Endothelial cell (in vitro differentiated cells): ENCODE measurements at places on chromosomes 6 and 20.

DNA sequence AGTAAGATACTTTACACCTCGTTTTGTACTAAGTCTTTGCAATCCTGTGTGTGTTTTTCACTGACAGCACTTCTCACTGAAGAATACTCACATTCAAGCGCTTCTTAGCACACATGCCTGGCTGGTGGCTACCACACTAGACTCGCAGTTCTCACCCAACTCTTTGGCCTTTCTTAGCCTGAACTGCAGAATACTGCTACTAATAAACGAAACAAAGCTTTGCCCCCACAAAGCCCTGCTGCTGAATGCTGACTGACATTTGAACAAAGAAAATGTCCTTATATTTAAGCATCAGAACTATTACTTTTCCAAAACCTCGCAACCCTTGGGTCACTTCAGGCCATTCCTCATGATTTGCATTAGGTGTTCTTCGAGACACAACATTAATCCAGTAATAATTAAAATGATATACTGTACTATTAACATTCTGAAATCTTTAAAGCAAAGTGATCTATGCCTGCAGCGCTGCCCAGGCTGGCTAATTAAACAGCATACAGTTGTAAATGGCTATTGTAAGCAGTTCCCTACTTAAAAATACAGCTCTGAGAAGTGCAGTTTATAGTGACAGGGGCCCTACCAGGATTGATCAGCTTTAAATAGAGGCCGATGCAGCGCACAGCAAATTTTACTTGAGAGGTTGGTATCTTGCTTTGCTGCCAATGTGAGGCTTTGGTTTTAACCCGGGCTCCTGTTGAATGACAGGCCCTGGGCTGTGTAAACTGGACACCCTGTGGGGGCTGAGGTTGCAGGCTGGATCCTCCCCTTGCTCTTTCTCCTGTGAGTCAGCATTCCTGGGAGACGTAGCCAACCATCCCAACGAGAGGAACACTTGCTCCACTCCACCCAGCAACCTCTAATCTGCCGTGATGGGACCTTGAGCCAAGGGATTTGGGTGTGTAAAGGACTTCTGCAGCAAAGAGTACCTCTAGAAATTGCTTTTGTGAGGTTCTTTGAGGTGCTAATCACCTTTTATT, 899.0 kb downstream of the TFAP2A start:
- no peaks in the 10 kb centered on the region for H3K4me1 ChIP-seq
- no peaks in the 10 kb centered on the region for H3K36me3 ChIP-seq
- no peak overlapping the region for H3K4me3 ChIP-seq
- H3K27ac ChIP-seq = no peak overlapping the region

GRCh38 chr20:5691918-5692618, 58.1 kb upstream of the SHLD1 start:
- H3K36me3 ChIP-seq = no peaks in the 10 kb centered on the region
- peaks cover 2% of the 10 kb centered on the region for H3K27me3 ChIP-seq
- H3K4me3 ChIP-seq = no peak overlapping the region

DNA sequence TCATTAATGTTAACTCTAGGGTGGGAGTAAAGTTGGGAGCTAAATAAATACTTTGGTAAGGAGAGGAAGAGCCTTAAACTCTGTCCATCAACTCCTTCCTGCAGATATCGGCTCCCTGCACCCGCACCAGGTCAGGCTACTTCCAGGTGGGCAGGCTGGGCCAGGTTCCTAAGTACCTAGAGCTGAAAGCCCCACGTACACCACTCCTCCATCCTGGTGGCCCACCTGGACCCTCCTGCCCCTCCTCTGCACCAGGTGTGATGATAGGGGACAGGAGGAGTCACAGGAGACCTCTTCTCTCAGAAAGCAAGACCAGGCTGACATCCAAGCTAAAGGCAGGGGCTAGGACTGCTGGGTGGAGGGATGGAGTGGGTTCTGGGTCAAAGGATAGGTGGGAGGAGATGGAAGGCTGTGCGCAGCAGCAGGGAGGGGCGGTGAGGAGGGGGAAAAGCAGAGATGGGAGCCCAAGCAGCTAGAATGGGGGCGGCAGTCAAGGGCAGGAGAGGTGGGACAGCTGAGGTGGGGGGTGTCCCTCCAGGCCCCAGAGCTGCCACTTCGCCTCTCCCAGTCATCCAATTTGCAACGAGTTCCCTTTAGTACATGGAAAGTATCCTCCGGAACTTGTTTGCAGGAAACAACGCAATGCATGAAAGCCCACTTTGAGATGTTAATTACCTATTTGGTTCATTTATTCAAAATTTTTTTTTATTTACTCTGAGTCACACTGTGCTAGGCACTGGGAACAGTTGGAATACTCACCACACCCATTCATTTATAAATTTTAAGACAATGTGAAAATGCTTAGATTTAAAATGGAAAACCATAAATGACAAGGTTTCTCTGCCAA, 15.2 kb upstream of the TOX2 start:
- no peaks in the 10 kb centered on the region for H3K4me1 ChIP-seq
- H3K36me3 ChIP-seq = no peaks in the 10 kb centered on the region
- no peak overlapping the region for H3K27ac ChIP-seq
- no peak for DNase-seq
- peaks cover 7% of the 10 kb centered on the region for H3K27me3 ChIP-seq

DNA sequence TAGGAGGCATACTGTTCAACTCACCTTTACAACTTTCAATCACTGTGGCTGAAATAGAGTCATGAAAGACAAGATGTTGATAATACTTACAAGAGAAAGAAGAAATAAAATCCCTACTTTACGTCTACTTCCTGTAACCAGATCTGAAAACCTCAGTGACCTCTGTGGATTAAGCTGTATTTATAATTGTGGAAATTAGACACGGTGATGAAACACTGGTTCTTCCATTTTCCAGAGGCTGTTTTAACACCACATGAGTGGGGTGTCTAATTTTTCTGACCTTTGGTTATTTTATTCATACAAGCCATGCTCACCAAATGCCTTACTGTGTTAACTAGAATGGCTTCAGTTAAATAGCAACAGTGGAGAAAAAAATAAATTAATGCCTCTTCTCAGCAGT, 58.5 kb upstream of the HIVEP1 start:
- H3K4me1 ChIP-seq = no peaks in the 10 kb centered on the region
- H3K27ac ChIP-seq = no peak overlapping the region
- H3K4me3 ChIP-seq = no peak overlapping the region
- no peak for DNase-seq

GRCh38 chr6:21438986-21439352, 154.6 kb upstream of the SOX4 start:
- H3K27me3 ChIP-seq = no peaks in the 10 kb centered on the region
- H3K27ac ChIP-seq = no peak overlapping the region
- H3K4me3 ChIP-seq = no peak overlapping the region
- no peaks in the 10 kb centered on the region for H3K4me1 ChIP-seq

DNA sequence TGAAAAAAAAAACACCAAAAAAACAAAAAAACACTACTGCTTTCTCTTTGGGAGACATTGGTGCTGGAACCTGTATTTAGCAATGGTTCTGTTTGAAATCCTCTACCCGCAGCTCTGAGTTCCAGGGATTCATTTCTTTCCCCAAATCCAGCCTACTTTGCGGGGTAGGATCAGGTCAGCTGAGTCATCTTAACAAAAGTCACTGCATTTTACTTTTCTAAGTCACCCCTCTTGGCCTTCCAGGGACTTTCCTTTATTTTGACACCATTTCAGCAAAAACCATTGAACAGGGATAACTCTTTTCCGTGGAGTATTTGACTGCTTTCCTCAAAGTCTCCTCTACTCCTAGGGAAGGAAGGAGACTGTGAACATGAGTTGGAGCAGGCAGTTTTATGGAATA, 837.6 kb downstream of the MAFB start:
- H3K36me3 ChIP-seq = no peaks in the 10 kb centered on the region
- no peak for DNase-seq
- no peaks in the 10 kb centered on the region for H3K4me1 ChIP-seq
- H3K27ac ChIP-seq = no peak overlapping the region
- H3K27me3 ChIP-seq = peaks cover 2% of the 10 kb centered on the region
- no peak overlapping the region for H3K4me3 ChIP-seq

- H3K4me1 ChIP-seq = no peaks in the 10 kb centered on the region
- H3K27ac ChIP-seq = no peak overlapping the region
- no peak for DNase-seq
- no peaks in the 10 kb centered on the region for H3K36me3 ChIP-seq
- H3K4me3 ChIP-seq = no peak overlapping the region
Observed at GRCh38 chr6:83221889-83222479, 28.8 kb downstream of the RWDD2A start.

DNA sequence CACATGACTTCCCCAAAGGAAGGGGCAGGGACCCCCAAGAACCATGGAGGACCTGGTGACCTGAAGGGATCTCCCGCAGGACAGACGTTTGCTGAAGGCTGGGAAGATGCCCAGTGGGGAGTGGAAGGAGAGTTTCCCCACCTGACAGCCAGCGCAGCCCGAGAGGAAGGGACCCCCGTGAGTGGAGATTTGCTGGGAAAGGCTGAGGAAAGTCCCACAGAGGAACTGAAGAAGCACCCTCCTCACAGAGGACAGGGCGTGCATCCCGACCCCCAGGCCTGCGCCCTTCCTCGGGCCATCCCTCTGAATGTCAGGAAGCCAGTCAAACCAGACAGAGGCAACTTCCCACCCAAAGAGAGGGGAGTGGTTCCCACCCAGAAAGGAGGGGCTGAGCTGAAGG, 29.6 kb upstream of the AAR2 start:
- peaks cover 7% of the 10 kb centered on the region for H3K4me1 ChIP-seq
- no peak overlapping the region for H3K27ac ChIP-seq
- no peak overlapping the region for H3K4me3 ChIP-seq
- H3K27me3 ChIP-seq = peaks cover 4% of the 10 kb centered on the region

- peak; percentile 33 for DNase-seq
- H3K36me3 ChIP-seq = peaks cover 11% of the 10 kb centered on the region
- H3K4me1 ChIP-seq = peaks cover 73% of the 10 kb centered on the region
- peaks cover 7% of the 10 kb centered on the region for H3K27me3 ChIP-seq
- peak overlapping the region; percentile 99 for H3K27ac ChIP-seq
- no peak overlapping the region for H3K4me3 ChIP-seq
Observed at GRCh38 chr20:47317127-47317895, 39.2 kb downstream of the ZMYND8 start.

- no peak for DNase-seq
- no peak overlapping the region for H3K27ac ChIP-seq
- no peak overlapping the region for H3K4me3 ChIP-seq
- no peaks in the 10 kb centered on the region for H3K36me3 ChIP-seq
Observed at GRCh38 chr20:39190666-39191570, 228.8 kb downstream of the DHX35 start.
